ENCODE measurements at places on chromosomes 11 and 22.

GRCh38 chr11:81039916-81040524 is 1599.2 kb upstream of the TENM4 start:
- no peak for DNase-seq

DNA sequence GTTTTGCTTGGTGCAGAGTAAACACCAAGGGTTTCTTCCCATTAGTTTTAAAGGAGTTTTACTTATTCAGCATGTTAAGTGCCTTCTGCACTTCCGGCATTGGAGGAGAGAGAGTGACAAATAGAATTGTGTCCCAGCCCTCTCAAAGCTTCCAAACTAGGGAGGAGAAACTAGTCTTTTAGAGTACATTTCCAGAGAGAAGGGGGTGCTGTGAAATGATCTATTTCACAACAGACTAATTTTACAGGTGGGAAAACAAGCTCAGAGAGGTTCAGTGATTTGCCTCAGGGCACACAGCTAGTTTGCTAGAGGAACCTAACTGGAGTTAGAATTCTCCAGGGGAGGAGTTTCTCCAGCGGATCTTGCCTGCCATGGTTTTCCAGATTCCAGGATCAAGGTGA is 12.6 kb downstream of the MPST start:
- no peak for DNase-seq

- DNase-seq = no peak
These were observed 809 bp downstream of the PDE2A start for GRCh38 chr11:72673284-72673942.

DNA sequence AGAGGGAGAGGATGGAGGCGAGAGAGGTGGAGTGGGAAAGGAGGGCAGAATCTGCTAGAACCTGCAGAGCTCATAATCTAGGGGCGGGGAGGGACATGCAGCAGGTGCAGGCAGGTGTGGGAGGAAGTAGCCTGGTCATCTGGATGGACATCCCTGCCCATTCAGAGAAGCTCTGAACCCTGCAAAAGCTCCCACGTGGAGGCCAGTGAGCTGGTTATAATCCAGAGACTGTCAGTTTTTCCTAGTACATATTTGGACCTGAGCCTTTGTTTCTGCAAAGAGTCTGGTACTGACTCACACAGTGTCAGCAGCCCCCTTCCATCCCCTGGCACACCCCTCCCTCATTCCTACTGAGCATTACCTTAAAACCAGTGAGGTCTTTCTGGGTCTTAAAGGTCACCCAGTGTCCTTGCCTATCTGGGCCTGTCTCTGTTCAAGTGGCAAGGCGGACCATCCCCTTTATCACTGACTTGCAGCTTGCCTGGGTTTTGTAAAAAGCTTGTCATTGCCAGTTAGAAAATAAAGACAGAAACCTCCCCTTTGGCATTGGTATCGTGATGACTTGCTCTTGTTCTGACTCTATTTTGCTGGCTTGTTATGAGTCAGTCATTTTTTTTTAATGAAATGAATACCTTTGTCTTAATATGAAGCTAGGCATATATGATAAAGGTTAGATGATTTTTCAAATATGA is 26.1 kb downstream of the PTPRJ start:
- DNase-seq = no peak

GRCh38 chr11:124219126-124219525 is 21.8 kb upstream of the OR8G1 start:
- DNase-seq = no peak

DNA sequence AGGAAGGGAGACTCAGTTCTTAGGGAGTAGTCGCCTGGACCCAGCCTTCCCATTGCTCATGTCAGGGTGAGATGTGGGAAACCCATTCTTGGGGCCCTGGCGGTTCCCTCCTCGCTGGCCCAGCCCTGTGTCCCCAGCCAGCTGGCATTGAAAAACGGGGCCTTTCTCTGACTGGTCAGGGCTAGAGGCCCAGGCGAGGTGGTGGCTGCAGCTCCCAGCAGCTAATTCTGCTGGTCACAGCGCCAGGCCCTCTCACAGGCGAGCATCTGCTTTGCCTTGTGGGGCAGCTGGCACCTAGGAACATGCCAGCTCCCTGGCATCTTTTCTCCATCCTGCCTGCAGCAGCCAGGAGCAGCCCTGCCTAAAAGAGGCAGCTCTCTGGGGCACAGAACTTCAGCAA is 20.1 kb downstream of the TSPAN18 start:
- no peak for DNase-seq

DNA sequence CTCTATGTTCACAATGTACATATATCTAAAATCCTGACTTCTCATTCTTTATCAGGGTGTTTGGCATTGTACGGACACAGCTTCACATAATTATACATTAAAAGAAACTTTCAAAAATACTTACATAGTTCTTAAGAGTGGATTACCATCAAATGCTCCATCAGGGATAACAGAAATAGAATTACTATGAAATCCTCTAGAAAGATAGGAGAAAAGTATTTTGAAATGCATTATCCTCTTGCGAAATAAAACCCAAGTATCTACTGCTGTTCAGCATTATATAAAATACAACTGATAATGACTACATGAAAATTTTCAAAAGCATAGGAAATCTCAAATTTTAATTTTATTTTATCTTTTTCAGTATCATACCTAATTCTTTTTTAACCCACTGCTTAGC is 17.8 kb upstream of the CCDC34 start:
- DNase-seq = no peak

DNA sequence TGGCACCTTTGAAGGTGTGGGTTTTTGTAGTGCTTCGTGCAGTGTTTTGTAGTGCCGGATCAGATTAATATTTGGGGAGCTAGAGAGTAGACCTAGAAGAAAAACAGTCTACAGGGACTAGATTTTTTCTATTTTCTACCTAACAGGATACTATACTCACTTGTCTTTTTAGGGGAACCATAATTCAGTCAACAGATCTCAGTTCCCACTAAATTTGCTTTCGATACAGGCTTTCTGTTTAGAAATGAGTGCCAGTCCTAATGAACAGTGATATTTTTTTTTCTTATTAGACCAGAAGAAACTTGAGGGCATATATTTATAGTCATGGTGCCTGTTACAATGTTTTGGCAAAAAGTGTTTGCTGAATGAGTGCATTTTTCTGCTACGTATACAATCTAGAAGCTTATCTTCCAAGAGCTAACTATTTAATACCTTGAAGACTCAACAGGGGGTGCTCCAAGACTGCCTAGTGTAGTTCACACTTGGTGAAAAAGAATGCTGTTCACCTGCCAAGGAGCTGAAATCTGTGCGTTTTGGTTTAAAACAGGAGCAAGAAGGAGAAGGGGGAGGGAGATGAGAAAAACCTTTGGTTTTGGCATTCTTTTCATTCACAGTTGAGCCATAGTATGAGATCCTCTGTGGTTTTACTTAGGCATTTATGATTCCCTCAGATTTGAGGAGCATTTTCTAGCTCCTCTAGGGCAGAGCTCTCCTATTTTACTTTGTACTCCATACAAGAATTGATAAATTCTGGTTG is 44.9 kb upstream of the VSTM5 start:
- DNase-seq = peak; percentile 20

Data from right kidney (tissue), 9 donors.